ENCODE measurements at places on chromosomes 11 and 22. TPM values are rescaled to one million over a fixed set of nuclear protein-coding genes. Genes with fewer than 3 reads are reported as not detected.

- H3K4me3 ChIP-seq, result no peak overlapping the region
- H3K27me3 ChIP-seq, result peaks cover 12% of the 10 kb centered on the region
- H3K36me3 ChIP-seq, result no peaks in the 10 kb centered on the region
- H3K27ac ChIP-seq, result no peak overlapping the region
- no peaks in the 10 kb centered on the region for H3K4me1 ChIP-seq
Observed at GRCh38 chr11:27398400-27398770, 35.4 kb upstream of the CCDC34 start.

- no peak overlapping the region for H3K27ac ChIP-seq
- H3K4me3 ChIP-seq, result no peak overlapping the region
- H3K4me1 ChIP-seq, result no peaks in the 10 kb centered on the region
- peaks cover 11% of the 10 kb centered on the region for H3K36me3 ChIP-seq
Observed at GRCh38 chr11:23317816-23318215, 457.5 kb upstream of the CCDC179 start.

DNA sequence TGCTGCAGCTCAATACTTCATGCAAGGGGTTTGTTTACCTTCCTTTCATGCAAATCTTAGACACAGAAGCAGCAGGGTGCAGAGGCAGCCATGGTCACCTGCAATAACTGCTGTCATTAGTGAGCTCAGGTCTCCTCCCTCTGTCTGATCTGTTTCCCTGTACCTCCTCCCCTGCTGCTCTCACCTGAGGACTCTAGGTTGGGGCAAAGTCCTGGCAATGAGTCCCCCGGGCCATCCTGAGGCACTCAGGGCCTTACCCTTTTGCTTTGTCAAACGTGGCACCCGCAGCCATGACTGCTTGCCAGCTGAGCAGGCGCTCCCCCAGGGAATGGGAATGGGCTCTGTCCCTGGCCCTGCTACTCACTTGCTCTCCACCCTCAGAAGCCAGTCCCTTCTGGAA is 3.9 kb downstream of the LRRC10B start:
- no peak overlapping the region for H3K27ac ChIP-seq
- no peaks in the 10 kb centered on the region for H3K36me3 ChIP-seq
- H3K4me1 ChIP-seq, result peaks cover 12% of the 10 kb centered on the region
- H3K27me3 ChIP-seq, result peaks cover 17% of the 10 kb centered on the region
- no peak overlapping the region for H3K4me3 ChIP-seq
- no peak for DNase-seq

- H3K27me3 ChIP-seq, result peaks cover 25% of the 10 kb centered on the region
- no peak overlapping the region for H3K27ac ChIP-seq
- no peaks in the 10 kb centered on the region for H3K4me1 ChIP-seq
- no peaks in the 10 kb centered on the region for H3K36me3 ChIP-seq
- peak; percentile 74 for DNase-seq
Observed at GRCh38 chr22:22431271-22432220, 77.0 kb downstream of the ZNF280B start.

GRCh38 chr11:78497293-78497692 is 77.4 kb downstream of the NARS2 start:
- no peaks in the 10 kb centered on the region for H3K27me3 ChIP-seq
- H3K4me3 ChIP-seq, result no peak overlapping the region
- no peak for DNase-seq
- no peak overlapping the region for H3K27ac ChIP-seq
- H3K36me3 ChIP-seq, result no peaks in the 10 kb centered on the region
- peaks cover 2% of the 10 kb centered on the region for H3K4me1 ChIP-seq

- no peak for DNase-seq
- H3K4me3 ChIP-seq, result no peak overlapping the region
- H3K4me1 ChIP-seq, result peaks cover 3% of the 10 kb centered on the region
- no peak overlapping the region for H3K27ac ChIP-seq
- H3K27me3 ChIP-seq, result no peaks in the 10 kb centered on the region
Observed at GRCh38 chr22:48717883-48718817, 1109.5 kb downstream of the BRD1 start.

DNA sequence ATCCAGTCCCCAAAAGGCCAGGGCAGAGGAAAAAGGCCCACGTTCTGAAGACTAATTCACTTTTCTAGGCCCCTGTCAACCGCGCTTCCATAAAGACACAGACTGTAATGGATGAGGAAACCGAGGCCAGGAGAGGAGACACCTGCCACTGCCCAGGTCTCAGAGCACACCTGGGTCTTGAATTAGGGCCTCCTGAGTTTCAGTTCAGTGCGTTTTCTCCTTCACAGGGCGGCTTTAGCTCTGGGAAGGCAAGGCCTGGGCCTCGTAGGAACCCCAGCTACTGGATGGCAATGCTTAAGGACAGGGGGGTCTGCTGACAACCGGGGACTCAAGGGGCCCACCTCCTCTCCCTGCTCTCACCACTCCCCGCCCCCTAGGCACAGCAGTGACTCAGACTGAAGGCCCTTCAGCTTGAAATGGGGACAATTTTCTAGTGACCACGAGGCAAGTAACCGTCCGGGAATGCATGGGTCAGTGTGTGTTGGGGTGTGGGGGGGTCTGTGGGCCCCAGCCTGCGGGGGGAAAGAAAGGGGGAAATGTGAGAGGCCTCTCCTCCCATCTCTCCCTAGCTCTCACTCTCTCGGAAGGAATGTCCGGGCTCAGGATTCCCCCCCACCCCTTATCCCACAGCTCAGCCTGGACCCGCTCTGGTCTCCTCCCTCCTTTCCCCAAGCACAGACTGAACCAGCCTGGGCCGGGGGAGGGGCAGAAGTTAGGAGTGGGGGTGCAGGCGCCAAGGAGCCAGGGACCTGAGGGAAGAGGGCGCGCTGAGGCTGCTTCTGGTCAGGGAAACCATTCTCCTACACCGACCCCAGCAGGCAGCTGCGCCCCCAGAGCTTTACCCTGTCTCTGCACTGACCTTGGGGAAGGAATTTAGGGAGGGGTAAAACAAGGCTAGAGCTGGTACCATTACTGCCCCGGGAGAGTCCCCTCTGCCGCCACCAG is 17.2 kb downstream of the CREB3L1 start:
- H3K4me3 ChIP-seq, result peak overlapping the region; percentile 72
- no peaks in the 10 kb centered on the region for H3K36me3 ChIP-seq
- peaks cover 5% of the 10 kb centered on the region for H3K4me1 ChIP-seq
- H3K27ac ChIP-seq, result no peak overlapping the region
- DNase-seq, result no peak

- no peak overlapping the region for H3K4me3 ChIP-seq
- no peaks in the 10 kb centered on the region for H3K4me1 ChIP-seq
- H3K27ac ChIP-seq, result no peak overlapping the region
- no peaks in the 10 kb centered on the region for H3K36me3 ChIP-seq
- no peak for DNase-seq
Observed at GRCh38 chr11:132099692-132100091, 729.3 kb downstream of the NTM start.

DNA sequence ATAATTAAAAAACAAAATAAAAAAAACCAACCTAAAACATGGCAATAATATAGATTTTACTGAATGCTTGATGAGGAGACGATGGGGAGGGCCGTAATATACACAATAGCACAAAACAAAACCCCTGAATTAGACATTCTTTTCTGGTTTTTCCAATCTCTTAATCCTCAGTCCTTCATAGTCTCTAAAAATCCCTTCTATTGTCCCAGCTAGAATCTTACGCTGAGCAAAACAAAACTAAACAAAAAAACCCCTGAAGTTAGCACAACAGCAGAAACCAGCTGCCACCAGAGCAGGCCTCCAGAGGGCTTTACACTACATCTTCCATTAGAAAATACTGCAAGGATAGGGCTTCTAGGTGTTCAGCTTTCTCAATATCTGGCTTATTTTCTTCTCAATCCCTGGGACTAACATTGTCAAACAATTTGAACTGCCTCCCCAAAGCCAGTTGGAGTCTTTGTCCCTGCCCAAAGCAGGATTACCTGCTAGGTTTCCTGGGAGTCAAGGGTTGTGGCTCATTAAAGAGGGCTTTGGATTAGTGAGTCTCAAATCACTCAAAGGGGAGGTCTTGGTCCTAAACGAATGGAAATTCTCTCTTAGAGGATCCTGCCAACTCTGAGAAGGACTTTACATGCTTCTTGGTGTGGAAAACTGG is 2.1 kb upstream of the RNF26 start:
- no peak for DNase-seq
- peak overlapping the region; percentile 90 for H3K27ac ChIP-seq
- peaks cover 9% of the 10 kb centered on the region for H3K27me3 ChIP-seq
- H3K4me1 ChIP-seq, result peaks cover 30% of the 10 kb centered on the region

DNA sequence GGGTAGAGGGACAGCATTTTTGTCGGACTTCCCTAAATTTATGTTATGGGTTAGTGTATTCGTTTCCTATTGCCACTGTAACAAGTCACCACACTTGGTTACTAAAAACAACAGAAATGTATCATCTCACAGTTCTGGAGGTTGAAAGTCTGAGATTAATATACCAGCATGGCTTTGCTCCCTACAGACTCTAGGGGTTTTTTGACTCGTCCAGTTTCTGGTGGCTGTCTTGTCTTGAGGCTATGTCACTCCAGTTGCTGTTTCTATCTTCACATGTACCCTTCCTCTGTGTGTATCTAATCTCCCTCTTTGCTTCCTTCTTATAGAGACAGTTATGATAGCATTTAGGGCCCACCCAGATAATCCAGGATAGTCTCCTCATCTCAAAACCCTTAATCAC is 9.1 kb upstream of the CCDC179 start:
- no peak overlapping the region for H3K27ac ChIP-seq
- H3K36me3 ChIP-seq, result no peaks in the 10 kb centered on the region

- H3K4me3 ChIP-seq, result peak overlapping the region; percentile 67
- no peaks in the 10 kb centered on the region for H3K36me3 ChIP-seq
- no peak for DNase-seq
Observed at GRCh38 chr11:119729951-119730613, 1.1 kb upstream of the NECTIN1 start.

GRCh38 chr11:103584021-103584420 is 452.4 kb upstream of the DDI1 start:
- H3K4me1 ChIP-seq, result no peaks in the 10 kb centered on the region
- peaks cover 2% of the 10 kb centered on the region for H3K27me3 ChIP-seq
- no peak for DNase-seq
- peaks cover 4% of the 10 kb centered on the region for H3K36me3 ChIP-seq
- no peak overlapping the region for H3K27ac ChIP-seq

DNA sequence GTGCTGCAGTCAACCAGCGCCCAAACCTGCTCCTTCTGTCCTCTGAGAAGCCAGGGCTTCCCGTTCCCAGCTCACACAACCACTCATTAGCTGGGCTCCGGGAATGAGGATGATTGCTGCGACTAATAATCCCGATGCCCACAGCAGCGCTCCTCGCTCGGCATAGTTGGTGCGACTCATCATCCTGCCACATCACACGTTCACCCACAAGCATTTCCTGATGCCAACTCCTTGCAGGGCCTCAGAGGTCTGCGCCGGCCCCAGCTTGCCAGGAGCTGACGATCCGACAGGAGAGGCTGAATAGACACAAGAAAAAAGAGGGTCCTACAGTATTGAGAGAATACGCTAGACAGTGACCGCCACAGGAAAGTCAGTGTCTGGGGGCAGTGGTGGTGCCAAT is 10.6 kb upstream of the CSNK1E start:
- H3K27me3 ChIP-seq, result peaks cover 2% of the 10 kb centered on the region
- peak overlapping the region; percentile 75 for H3K4me3 ChIP-seq
- peaks cover 14% of the 10 kb centered on the region for H3K4me1 ChIP-seq
- H3K36me3 ChIP-seq, result no peaks in the 10 kb centered on the region

DNA sequence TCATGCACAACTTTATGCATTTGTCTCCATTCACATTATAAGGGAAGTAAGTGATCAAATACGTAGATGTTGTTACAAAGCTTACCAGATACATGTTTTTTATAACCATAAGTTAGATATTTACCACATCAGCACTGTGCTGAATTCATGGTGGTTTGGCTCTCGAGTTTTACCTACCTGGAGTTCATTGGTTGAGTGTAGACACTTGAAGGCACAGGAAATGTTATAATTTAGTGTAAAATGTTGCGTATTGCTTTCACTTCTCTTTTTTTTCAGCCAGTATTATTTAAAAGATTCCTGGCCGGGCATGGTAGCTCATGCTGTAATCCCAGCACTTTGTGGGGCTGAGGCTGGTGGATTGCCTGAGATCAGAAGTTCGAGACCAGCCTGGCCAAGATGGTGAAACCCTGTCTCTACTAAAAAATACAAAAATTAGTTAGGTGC is 53.1 kb upstream of the GRK2 start:
- no peaks in the 10 kb centered on the region for H3K36me3 ChIP-seq
- DNase-seq, result no peak
- peak overlapping the region; percentile 9 for H3K27ac ChIP-seq
- H3K4me3 ChIP-seq, result no peak overlapping the region
- H3K27me3 ChIP-seq, result no peaks in the 10 kb centered on the region
- H3K4me1 ChIP-seq, result peaks cover 8% of the 10 kb centered on the region

- no peaks in the 10 kb centered on the region for H3K27me3 ChIP-seq
- no peak overlapping the region for H3K4me3 ChIP-seq
- no peaks in the 10 kb centered on the region for H3K36me3 ChIP-seq
- no peak for DNase-seq
- no peak overlapping the region for H3K27ac ChIP-seq
- H3K4me1 ChIP-seq, result no peaks in the 10 kb centered on the region
Observed at GRCh38 chr11:133020372-133020714, 512.0 kb downstream of the OPCML start.

DNA sequence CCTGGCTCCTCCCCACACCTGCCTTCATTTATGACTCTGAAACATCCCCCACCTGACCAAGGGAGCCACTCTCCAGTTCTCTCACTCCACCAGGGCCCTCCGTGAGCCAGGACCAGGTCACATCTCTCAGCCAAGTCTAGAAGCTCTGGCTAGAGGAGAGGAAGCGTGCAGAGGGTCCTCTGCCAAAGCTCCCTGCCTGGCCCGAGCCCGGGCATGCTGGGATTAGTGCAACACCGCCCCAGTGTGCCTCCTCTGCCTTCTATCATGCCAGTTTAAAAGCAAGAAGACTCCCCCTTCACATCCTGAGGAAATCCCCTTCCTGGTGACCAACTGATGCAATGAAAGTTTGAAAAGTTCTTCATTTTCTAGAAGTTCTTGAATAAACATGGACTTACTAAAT is 23.5 kb downstream of the TP53AIP1 start:
- peak; percentile 46 for DNase-seq
- peak overlapping the region; percentile 35 for H3K4me3 ChIP-seq
- peaks cover 18% of the 10 kb centered on the region for H3K4me1 ChIP-seq

RIBC2 gene
- 4.1 TPM for total RNA-seq

OR4A16 gene
- not detected for total RNA-seq

DBX1 gene
- not detected for total RNA-seq

BEST1 gene
- 1.0 TPM for total RNA-seq

HBG2 gene
- total RNA-seq, result not detected

TSSK2 gene
- total RNA-seq, result not detected

RASSF10 gene
- not detected for total RNA-seq

GVQW3 gene
- total RNA-seq, result 3.0 TPM

RANBP1 gene
- total RNA-seq, result 236 TPM

NOX4 gene
- not detected for total RNA-seq

ARHGAP42 gene
- 5.1 TPM for total RNA-seq
